ENCODE measurements at places on chromosomes 1 and 21.

GRCh38 chr1:201591348-201591747, 52.4 kb downstream of the NAV1 start:
- DNase-seq = no peak

GRCh38 chr1:192147221-192147620, 11.0 kb upstream of the RGS18 start:
- DNase-seq = no peak

- DNase-seq = no peak
Measured at GRCh38 chr21:45129189-45129923, 55.0 kb downstream of the ADARB1 start.

GRCh38 chr1:225691861-225692516, 39.1 kb upstream of the ENAH start:
- no peak for DNase-seq

- no peak for DNase-seq
Measured at GRCh38 chr1:62144238-62144831, 50.3 kb upstream of the L1TD1 start.

DNA sequence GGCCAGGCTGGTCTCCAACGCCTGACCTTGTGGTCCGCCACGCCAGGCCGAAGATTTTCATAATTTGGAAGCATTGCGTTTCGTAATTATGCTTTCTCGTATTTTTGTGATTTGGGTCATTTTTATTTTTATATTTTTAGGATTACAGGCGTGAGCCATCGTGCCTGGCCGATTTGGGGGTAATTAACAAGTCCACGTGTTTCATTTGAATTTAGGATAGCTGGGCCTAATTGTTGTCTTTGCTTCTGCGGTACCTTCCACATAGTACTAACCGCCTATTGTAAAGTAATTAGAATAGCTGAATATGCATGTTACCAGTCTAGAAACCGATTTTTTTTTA, 1.0 kb downstream of the RCC1 start:
- no peak for DNase-seq

DNA sequence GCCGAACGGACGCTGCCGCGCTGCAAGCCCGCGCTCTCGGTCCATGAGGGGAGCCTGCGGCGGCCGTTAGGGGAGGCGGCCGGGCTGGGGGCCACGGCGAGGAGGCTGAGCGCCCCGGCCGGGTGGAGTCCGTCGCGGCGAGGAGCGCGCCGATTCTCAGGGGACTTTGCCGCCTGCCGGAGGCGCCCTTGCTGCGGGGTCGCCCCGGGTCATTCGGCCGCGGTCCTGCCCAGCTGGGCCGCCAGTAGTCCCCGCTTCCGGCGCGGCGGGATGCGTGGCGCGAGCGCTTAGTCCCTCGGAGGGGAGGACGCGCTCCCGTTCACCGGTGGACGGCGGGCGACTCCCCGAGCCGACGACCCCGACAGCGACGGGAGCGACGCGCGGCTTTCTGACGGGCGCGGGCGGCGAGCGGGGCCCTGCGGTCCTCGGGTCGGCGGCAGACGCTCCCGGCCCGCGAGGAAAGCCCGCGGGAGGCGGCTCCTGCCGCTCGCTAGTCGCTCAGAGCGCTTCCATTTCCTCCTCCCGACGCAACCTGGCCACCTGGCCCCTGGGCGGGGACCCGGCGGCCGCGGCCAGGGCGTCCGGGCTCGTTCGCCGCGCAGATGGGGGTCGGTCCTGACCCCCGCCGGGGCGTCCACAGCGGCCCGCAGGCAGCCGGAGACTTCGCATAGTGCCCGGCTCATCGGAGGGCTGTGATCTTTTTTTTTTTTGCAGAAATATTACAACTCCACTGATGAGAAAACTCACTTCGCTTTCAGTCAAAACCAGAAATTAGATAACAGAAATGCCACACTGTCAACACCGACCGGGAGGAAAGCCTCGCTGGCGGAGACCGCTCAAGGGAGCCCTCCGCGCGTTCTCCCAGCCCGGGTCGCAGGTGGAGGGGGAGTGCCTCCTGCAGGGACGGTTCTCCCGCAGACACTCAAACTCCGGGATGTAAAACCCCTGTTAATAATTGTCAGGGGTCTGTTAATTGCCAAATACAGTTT, 641 bp upstream of the ZBTB21 start:
- no peak for DNase-seq

DNA sequence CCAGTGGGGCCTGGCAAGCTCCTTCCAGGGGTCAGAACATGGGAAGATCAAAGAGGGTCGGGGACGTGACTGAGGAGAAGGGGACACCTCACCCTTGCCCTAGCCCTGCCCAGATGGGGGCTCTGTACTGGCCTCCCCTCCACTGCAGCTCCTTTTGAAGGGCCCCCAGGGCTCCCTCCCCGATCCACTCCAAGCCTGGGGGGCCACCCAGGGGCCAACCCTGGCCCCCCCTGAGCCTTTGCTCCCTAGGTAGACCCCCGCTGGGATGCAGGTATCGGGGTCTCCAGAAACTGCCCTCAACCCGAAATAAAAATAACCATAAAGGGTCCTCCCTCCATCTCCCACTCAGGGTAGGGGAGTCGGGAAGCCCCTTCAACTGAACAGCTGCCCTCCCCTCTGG, 37.4 kb upstream of the FAM131C start:
- DNase-seq = no peak

DNA sequence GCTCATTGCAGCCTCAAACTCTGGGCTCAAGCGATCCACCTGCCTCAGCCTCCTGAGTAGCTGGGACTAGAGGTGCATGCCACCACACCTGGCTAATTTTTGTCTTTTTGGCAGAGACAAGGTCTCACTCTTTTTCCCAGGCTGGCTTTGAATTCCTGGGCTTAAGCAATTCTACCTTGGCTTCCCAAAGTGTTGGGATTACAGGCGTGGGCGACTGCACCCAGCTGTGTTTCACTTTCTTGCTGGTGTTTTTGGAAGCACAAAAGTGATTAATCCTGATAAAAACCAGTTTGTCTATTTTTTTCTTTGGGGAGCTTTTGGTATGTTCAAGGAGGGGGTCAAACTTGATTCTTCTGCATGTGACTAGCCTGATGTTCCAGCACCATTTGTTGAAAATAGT, 19.3 kb downstream of the RNF11 start:
- no peak for DNase-seq

All from stimulated activated CD4-positive, alpha-beta T cell treated with anti-CD3 and anti-CD28 coated beads, TNF-alpha, amount 100 ng/mL, for 4 hours (primary cell).